GM20000 (cell line): ENCODE measurements at places on chromosomes 6 and 20.

DNA sequence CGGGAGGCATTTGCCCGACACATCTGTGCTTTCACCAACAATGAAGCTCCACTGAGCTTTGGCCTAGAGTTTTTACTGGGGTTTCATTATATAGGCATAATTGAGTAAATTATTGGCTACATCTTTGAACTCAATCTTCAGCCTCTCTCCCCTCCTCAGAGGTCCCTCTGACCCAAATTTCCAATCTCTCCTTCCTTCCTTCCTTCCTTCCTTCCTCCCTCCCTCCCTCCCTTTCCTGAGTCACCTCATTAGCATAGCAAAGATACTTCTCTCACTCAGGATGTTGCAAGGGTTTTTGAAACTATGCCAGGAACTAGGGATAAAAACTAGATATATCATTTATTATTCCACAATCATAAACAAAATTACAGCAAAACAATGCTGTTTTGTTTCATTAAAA, 238.2 kb upstream of the PRND start:
- DNase-seq = no peak

GRCh38 chr6:32210191-32210601, 13.7 kb downstream of the NOTCH4 start:
- no peak for DNase-seq

GRCh38 chr6:156848533-156848932, 71.4 kb downstream of the ARID1B start:
- no peak for DNase-seq

DNA sequence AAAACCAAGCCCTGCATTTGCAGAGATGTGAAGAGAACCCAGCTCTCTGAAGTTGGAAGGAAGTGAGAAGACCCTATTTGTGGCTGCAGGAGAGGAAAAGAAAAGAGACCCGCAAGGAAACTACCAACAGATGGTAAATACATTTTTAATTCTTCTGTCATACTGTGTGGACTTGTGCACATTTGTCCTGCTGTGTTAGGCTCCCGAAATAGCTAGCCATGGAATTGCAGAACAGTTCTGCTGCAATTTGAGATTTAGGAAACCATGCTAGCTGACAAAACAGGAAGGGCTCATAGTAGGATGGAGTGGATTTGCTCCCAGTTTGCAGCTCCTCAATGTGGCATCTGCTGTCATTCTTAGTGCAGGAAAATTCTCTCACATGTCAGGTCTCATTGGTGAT, 12.1 kb upstream of the ATXN1 start:
- no peak for DNase-seq

- DNase-seq = no peak
These were observed 100.8 kb downstream of the TNFAIP3 start for GRCh38 chr6:137967689-137968454.

GRCh38 chr20:53869466-53870258, 200.7 kb downstream of the BCAS1 start:
- DNase-seq = peak; percentile 57

- DNase-seq = no peak
These were observed 16.5 kb upstream of the GPR6 start for GRCh38 chr6:109961611-109962041.

- DNase-seq = no peak
These were observed 44.6 kb downstream of the TOX2 start for GRCh38 chr20:43959079-43959919.

DNA sequence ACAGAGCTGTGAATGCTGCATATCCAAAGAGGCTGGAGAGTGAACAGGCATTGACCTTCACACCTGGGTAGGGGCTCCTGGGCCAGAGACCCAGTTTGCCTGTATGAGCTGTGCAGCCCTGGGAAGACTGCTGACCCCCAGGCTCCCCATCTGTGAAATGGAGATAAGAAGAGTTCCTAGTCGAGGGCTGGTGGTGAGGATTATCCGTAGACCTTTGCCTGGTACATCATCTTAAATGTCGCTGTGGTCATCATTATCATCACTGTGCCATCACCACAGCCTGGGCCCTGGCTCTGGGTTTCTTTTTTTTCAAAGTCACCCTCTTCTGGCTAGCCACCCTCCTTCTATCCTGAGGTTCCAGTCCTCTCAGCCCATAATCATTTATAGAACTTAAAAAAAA, 12.0 kb downstream of the AGPAT4 start:
- DNase-seq = no peak

GRCh38 chr6:25934735-25935313, 4.3 kb upstream of the SLC17A2 start:
- no peak for DNase-seq

- DNase-seq = no peak
These were observed 46.3 kb upstream of the STXBP5 start for GRCh38 chr6:147157930-147158329.

DNA sequence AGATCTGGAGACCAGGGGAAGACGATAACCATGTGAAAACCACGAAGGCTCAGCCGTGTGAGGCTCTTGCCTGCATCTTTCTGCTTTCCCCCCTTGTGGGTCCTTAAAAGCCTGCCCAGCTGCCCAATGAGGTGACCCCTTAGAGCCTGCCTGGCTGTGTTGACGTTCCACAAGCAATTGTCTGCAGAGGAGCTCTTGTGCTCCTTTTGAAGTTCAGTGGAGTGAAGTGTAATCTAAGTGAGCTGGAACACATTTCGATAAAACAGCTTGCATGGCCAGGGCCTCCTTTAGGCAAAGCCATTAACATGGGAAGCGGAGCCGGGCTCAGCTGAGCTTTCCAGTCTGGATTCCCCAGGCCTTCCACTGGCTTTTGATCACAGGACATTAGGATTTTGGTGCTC, 27.3 kb upstream of the TCP11 start:
- no peak for DNase-seq

DNA sequence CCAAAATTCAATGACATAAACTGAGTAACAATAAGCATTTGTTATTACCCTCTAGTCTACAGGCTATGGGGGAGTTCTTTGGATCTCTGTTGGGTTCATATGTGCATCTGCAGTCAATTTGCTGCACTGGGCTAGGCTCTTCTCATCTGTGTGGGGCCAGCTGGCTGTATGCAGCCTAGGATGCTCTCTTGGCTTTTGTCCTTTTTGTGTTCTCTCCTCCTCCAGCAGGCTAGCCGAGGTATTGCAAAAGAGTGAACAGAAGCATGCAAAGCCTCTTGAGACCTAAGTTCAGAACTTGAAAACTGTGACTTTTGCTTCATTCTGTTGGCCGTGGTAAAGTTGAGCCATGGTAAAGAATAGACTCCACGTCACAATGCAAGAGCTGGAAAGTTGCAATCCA, 62.8 kb upstream of the FOXO3 start:
- peak; percentile 26 for DNase-seq

- no peak for DNase-seq
These were observed 16.1 kb downstream of the PPIL1 start for GRCh38 chr6:36858407-36858981.

DNA sequence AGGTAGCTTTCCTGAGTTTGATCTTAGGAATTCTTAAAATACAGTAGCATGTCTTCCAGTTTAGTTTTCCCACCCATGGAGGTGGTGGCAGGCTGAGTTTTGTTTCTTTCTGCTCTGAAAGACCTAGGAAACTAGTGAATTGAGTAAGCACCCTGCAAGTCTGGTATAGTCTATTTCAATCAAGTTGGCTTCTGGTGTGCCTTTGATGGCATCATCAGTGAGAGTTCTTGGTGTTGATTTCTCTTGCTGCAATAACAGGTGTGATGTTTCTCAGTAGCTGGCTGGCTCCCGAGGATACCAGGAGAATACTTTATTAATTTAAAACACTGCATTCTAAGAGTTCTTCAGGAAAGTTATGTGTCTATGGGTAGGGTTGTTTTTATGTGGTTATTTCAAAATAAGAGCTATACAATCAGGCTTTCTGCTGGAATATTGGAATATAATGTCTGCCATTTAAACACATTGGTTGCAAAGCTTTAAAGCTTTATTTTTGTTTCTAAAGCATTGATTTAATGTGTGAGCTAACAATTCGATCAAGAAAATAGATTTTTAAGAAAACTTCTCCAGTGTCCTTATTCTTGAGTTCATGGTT, 19.0 kb downstream of the VAPB start:
- peak; percentile 52 for DNase-seq

GRCh38 chr6:4489538-4489937, 286.7 kb upstream of the CDYL start:
- DNase-seq = no peak

DNA sequence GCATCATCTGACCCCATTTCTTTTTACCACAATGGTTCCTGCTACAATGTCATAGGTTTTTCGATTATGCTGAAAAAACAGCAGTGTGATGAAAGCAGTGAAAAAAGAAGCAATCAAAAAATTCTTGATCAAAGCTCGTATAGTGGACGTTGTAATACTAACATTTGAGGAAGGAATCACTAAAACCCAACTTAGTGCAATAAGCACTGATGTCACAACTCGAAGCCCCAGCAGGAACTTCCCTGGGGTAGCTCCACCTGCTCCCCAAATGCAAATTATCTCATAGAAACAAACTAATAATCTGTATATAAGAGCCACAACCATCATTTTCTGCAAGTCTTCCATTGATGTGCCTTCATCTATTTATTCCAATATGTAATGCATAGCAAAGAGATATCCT, 285.6 kb upstream of the SGK1 start:
- no peak for DNase-seq

DNA sequence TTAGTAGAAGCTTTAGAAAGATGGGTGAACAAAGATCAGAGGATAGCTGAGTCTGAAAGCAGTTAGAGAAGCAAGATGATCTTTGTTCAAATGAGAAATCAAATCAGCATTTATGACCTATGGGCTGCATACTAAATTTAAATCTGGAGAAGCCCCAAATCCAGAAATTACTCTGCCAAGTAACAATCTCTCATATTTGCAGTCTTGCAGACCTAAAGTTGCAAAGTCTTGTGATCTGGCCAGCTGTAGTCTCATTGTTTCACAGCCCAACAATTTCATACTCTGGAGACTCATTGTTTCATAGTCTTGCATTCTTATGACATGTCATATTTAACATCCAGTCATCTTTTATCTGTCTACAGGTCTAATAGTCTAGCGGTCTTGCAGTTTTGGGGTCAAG, 364.9 kb upstream of the RSPO3 start:
- DNase-seq = no peak
